MM.1S (cell line): ENCODE measurements at places on chromosomes 2 and 18.

DNA sequence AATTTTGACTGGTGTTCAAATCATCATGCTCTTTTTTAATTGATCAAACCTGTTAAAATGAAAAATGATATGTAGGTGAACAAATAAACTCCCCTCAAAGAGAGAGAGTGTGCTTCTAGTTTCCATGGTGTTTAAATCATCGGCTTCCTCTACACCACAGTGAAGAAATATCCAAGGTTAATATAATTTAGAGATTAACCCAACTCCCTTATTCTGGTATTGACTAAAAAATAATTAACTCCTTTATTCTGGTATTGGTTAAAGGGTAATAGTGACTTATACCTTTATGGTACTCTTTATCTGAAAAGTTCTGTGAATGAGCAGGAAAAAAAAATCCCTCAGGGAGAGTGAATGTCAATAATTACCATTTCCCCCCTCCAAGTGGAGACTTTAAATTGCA is 93.1 kb downstream of the SPATS2L start:
- no peak for DNase-seq

DNA sequence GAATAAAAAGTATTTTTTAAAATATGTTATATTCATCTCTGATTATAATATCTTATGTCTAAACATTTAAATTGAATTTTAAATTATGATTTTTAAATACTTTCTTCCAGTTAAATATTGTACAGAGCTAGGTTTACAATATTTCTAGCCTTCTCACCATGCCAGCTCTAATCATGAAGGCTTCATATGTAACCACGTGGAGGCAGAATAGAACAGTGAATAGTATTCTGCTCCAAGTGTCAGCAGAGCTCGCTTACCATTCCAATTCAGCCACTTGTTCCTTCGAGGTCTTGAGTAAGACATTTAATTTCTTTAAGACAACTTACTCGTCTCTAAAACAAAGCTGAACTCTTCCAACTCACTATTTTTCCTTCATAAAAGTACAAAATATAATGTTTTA is 871.8 kb downstream of the SUCLG1 start:
- DNase-seq: no peak

- DNase-seq: no peak
Measured at GRCh38 chr2:129248198-129248597, 731.3 kb upstream of the RAB6C start.

DNA sequence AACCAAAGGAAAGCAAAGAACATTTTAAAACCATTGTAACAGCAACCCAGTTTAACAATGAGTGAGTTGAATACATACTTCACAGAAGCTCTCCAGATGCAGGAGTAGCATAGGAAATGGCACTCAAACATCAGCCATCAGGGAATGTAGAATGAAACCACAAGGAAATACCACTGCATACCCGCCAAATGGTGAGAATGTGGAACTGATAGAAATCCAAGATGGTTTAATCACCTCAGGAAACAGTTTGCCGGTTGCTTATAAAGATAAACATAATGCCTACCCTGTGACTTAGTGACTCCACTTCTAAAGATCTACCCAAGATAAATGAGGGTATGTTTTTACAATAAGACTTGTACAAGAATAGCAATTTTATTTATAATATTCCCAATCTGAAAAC is 132.0 kb downstream of the GALNT1 start:
- DNase-seq: no peak
